ENCODE measurements at places on chromosomes 7 and 10.

- DNase-seq = no peak
These were observed 82.7 kb downstream of the SLC25A13 start for GRCh38 chr7:96238976-96239766.

DNA sequence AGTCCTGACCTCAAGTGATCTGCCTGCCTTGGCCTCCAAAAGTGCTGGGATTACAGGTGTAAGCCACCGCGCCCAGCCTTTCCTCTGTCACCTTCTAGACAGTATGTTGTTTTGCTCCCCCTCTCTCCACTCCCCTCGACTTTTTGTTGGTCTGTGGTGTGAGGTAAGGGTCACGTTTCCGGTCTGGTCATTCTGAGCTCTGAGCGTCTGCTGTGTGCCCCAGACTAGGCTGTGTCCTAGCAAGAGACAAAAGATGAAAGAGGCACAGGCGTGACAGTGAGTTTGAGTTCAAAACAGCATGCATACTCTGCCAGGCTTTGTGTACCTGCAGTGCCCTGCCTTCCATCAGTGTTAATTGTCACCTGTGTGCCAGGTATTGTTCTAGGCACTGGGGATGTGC lies 87.4 kb upstream of the PPIF start:
- DNase-seq = no peak

DNA sequence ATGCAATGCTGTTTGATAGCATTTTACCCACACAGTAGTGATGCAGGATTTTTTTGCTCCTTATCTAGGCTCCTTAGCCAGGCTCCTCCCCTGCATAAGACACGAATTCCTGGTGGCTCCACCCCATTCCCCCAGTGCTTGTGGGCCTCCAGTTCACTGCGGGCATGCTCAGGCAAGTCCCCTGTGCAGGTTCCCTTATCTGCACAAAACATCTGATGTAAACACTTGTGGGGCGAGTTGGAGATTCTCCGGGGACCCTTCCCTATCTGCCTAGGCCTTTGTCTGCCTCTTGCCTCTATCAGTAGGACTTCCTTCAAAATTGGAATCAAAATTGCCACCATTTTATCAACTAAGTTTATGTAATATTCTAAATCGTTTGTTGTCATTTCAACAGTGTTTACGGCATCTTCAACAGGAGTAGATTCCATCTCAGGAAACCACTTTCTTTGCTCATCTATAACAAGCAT lies 5.4 kb upstream of the STK17A start:
- DNase-seq = no peak

- no peak for DNase-seq
These were observed 70.2 kb downstream of the PDGFA start for GRCh38 chr7:449324-450019.

DNA sequence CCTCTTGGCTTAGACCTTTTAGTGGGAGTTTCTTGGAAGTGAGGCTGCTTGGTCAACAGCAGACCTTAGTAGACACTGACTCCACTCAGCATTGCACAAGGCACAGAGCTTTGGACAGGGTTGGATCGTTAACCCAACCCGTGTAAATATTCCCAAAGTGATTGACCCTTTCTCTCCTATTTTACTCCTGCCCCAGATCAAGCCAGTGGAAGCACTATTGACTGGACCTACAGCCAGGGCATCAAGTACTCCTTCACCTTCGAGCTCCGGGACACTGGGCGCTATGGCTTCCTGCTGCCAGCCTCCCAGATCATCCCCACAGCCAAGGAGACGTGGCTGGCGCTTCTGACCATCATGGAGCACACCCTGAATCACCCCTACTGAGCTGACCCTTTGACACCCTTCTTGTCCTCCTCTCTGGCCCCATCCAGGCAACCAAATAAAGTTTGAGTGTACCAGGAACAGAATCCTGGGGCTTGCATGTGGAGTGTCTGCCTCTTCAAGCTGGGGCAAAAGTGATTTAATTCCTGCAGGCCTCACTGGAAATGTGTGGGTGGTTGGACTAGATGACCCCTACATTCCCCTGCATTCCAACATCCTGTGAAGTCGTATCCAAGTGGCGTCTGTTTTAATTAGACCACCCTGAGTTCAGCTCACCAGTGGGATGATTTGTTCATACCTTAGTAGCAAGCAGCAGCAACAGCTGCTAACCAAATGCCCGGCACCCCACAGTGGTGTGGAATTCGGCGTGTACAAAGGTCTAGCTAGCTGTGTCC lies 7.5 kb downstream of the CPA1 start:
- DNase-seq = no peak

GRCh38 chr7:115933471-115933870 lies 97.1 kb downstream of the TFEC start:
- DNase-seq = no peak

GRCh38 chr10:77711683-77712049 lies 74.1 kb upstream of the KCNMA1 start:
- DNase-seq = no peak

DNA sequence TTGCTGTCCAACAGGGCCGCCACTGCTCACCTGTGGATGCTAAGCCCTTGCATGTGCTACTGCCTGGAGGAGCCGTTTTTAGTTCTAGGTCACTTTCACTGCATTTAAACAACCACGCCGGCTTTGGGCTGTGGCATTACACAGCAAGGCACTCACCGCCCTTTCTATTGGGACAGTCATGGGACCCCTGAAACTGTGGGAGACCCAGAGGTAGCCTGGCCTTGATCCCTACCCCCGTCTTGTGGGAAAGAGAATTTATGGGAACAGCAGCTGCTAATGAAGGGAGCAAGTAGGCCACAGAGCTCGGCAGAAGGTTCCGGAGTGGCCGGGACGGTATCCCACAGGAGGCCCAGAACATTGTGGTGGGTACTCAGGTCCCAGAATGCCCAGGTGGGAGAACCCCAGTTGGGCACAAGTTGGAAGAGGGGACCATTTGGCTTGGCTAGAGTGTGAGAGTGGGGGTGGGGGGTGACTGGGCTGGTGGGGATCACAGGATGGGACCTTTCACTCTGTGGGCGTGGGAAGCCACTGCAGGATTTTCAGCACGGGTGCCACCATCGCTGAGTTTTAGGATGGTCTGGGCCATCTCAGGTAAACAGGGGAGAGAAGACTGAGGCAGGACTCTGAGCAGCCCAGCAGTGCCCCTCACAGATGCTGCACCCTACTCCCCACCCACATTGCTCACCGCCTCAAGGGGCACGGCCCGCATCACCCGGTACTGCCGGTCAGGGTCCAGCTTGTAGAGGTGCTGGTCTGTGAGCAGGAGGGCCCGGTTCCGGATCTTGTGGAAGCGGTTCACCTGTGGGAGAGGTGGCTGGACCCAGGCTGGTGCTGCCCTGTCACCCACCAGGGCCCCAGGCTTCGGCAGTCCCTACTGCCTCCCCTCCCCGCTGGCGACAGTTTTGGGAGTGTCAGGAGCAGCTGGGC lies 15.2 kb downstream of the MYO1G start:
- DNase-seq = no peak

- no peak for DNase-seq
These were observed 108.1 kb downstream of the BMPER start for GRCh38 chr7:34013421-34013820.

DNA sequence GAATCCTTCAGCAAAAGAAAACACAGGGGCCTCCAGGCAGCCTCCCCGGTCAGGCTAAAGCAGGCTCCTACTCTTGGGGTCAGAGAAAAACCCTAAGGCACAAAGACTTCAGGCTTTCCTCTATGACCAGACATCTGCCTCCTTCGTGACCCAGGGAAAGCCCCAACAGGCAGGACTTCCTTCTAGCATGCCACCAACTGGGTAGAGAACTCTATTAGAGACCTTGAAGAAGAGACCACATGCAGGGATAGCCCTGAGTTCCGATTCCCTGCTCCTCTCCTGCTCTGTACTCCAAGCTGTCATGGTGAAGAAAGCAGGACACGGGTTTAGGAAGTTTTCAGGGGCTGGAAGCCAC lies 1.3 kb downstream of the TRPV6 start:
- DNase-seq = no peak

DNA sequence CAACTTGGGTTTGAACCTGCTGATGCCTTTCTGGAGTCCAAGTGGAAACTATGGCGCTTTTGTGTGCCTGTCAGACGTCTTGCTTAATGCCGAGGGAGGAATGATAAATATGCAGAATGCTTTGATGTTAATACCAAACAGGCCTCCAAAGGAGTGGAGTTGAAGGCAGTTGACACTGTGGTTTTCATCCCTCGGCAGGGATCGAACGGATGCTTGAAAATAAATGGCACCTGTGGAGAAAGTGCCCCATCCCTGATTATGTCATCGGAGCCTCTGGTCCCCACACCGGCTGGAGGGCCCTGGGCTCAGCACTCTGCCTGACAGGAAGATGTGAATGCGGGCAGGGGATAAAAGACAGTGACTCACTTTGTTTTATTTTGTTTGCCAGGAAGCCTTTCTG lies 148.7 kb upstream of the GPR26 start:
- no peak for DNase-seq

All from activated CD4-positive, CD25-positive, alpha-beta regulatory T cell (primary cell).